ENCODE measurements at places on chromosomes 11 and 22.

DNA sequence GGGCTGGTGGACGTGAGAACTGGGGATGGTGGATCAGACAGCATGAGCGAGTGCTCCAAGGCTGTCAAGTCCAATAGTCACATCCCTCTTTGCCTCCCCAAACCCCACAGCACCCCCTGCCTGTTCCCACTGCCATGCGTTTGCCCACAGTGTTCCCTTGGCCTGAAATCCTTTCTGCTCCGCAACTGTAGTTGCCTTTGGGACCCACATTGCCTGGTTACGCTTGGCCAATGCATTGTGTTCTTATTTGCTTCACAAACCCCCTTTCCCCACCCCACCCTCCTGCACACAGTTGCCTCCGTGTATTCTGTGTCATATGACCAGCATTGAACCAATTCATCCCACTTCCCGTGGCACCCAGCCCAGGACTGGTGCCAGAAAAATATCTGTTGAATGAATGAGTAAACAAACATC is 2.1 kb upstream of the KIAA0930 start:
- no peak for DNase-seq

DNA sequence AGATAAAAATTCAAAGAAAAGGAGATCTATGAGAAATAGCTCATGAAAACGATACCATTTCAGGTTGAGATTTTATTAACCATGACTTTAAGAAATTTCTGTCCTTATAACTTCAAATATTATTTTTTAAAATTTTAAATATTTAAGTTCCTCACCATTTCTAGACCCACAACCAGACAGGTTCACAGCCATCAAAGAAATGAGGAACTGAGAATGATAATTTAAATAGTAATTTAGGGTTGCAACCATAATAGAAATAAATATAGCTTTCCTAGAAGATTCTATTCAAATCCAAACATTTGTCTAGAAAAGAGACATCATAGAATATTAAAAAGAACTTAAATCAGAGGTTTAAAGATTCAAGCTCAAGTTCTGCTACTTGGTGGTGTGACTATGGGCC is 5.9 kb upstream of the VWA5A start:
- DNase-seq, result no peak

GRCh38 chr11:120909676-120910416 is 114.1 kb upstream of the TBCEL start:
- DNase-seq, result no peak

DNA sequence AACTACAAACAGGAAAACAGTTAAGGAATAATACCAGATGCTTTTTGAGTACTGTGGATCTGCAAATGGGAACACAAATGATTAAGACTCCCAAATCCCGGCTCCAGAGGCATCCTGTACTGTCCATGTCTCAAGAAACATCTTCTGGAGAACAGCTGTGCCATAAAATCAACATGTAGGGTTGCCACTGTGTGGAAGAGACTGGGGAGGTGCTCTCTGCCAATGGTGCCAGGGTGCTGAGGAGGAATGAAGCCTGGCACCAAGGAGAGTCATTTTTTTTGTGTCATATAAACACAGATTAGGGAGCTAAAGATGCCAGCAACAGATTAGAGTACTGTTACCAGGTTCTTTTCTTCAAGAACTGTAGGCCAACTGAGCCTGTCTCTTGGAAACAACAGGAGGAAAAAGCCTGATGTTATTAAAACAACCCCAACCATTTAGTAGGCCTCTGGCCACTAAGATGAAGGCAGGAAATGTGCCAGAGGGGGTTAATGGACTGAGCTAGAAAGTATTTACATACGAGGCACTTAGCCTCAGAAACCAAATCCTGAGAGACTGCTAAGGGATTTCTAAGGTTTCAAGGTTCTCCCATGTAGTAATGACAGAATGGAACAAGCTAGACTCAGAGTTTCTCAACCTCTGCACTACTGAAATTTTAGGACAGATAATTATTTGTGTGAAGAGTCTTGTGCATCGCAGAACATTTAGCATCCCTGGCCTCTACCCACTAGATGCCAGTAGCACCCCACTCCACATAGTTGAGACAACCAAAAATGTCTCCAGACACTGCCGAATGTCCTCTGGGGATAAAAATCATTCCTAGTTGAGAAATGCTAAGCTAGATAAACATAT is 54.6 kb upstream of the CHRM4 start:
- DNase-seq, result no peak

- no peak for DNase-seq
These were observed 472.2 kb downstream of the SOX6 start for GRCh38 chr11:15884141-15884540.

- DNase-seq, result no peak
These were observed 28.0 kb downstream of the OR5B17 start for GRCh38 chr11:58330861-58331260.

DNA sequence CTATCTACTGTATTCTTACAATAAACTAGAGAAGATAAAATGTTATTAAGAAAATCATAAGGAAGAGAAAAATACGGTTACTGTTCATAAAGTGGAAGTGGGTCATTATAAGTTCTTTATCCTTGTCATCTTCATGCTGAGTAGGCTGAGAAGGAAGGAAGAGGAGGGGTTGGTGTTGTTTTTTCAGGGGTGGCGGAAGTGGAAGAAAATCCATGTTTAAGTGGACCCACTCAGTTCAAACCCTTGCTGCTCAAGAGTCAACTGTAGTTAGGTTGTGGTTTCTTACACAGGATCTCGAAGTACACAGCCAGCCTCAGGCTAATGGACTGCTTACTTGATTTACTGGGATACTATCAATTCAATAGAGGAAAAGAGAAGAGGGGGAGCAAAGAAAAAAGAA is 63.1 kb downstream of the PIWIL4 start:
- DNase-seq, result no peak

GRCh38 chr22:39966470-39966869 is 6.3 kb downstream of the TMA7B start:
- DNase-seq, result no peak

DNA sequence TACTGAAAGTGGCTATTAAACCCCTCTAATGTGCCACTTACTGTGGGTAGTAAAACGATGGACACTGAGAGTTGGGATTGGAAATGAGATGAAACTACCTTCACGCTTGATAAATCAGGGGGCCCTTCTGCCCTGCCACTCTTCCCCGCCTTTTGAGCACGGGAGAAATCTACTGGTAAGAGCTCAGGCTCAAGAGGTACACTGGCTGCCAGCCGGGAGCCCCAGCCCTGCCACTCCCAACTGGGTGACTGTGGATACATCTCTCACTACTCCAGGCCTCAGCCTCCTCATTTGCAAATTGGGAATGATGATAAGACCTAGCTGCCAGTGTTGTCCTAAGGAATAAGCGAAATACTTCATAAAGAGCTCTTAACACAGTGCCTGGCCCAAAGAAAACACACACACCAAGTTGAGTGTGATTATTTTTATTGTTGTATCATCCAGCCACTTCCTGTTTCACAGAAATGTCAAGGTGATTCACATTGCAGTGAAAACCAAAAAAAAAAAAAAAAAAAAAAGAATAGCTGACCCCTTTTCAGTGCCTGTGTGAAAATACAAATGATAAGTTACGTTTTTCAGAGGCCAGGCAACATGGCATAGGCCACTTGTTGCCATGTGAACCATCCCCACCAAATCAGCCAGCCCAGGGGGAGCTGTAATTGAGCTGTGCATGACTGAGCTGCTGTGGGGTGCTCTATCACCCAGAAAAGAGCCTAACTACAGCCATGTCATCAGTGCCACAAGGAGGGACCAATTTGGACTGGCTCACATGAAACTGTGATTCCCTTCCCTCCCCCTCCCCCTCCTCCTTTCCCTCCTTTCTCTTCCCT is 4.4 kb upstream of the ZNRD2 start:
- no peak for DNase-seq

DNA sequence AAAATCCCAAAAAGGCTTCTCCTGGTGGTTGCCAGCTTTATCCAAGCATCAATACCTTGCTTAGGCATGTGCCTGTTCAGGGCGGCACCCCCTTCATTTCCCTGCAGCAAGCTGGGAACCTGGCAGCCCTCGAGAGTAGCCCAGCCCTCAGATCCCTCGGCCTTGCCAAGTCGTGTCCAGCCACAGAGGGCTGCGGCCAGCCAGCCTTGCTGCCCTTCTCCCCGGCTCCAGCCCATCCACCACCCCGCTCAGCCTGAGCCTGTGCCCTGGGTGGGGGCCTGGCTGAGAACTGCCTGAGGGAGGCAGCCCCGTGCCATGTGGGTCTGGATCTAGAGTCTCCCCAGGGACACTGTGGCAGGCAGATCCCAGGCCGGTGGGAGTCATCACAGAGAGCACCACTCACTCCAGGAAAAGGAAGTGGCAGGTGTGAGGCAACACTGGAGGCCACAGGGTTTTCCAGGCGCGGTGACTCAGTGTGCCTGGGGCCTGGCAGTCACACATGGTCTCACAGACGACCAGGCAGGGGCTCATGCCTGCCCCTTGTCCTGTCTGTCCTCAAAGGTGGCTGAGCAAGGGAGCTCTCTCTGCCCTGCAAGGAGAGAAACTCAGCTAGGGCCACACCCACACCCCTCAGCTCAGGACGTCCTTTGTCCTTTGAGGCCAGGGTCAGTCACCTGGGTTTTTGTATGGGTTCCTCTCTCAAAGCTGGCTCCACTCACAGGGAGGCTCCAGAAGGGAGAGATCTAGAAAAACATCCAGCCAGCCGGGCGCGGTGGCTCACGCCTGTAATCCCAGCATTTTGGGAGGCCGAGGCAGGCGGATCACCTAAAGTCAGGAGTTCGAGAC is 12.2 kb upstream of the CDC42BPG start:
- DNase-seq, result peak; percentile 75
